ENCODE measurements at places on chromosomes 7 and 10.

DNA sequence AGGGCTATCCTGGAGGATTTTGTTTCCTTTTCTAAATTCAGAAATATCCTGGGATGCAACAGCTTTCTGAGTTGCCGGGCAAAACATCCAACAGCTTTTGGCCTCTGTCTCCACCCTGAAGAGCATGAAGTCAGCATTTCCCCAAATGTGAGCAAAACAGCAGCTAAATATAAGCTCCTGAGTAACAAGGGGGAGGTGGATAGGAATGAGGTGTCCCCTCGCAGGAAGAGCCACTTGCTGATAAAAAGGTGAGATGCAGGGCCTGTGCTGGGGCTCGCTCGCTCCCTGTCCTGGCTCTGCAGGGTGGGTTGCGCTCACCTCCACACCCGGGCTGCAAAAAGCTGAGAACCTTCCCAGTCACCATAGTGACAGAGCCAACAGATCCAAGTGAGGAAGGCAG, 264.3 kb downstream of the ZEB1 start:
- no peak for DNase-seq

DNA sequence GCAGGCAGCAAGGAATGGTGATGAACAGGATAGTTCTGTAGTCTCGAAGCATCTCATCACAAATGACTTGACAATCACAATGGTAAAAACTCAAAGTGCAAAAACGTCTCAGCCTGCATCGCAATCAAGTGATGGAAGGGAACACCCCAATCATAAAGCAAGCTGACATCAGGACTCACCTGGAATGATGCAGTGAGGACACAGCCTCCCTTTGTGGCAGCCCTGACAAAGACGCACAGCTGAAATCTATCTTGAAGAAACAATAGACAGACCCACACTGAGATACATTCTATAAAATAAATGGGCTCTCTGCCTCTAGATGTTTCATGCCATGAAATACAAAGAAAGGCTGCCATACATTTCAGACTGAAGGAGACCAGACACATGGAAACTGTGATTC, 748.0 kb upstream of the IGFBP3 start:
- DNase-seq, result no peak

DNA sequence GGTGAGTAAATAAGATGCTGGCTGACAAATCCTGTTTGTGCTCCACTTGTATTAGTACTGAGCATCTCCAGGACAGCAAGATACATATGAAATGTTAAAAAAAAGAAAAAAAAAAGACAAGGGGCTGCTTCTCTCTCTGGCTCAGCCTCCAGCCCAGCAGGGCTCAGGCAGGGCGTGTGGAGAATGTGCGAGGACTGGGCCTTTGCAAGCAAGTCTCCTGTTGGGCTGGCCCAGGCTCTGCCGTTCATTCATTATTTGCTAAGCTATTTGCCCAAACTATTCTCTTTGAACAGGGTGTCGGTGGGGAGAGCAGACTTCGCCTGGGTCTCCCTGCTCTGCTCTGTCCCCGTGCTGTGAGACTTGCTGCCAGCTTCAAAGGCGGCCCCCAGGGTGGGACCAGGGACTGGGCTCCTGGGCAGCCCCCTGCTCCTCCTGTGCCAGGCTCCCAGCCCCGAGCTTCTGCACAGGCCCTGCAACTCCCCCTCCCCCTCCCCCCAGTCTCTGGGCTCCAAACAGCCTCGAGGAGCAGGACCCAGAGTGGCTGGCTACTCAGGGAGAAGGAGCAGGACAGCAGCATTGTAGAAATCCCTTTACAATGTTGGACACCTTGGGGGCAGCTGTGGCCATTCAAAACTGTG, 25.6 kb upstream of the MGMT start:
- no peak for DNase-seq

- DNase-seq, result no peak
Measured at GRCh38 chr10:70940834-70941568, 52.6 kb upstream of the PCBD1 start.

DNA sequence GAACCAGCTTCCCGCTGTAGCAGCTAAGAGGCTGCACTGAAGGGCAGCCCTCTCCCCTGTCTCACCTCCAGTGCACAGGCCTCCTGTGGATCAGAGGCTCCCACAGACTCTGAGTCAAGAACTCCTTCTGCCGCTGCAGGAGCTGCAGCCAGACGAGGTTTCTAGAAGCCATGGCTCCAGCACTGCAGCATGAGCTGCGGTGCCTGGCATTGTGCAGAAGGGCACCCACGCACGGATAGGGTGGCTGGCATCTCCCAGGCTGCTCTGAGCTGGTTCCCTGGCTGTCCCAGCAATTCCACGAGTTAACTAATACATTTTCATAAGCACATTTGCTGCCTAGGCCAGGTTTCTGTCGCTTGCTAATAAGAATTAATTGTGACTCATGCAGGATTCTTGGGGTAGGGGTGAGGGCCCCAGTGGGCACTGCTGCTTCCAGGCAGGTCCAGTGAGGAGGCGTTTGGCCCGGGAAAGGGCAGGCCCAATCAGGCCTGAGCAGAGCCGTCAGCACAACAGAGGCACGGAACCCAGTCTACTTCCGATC, 594.2 kb downstream of the DNAJB6 start:
- no peak for DNase-seq

GRCh38 chr7:128352153-128352537, 8.4 kb upstream of the RBM28 start:
- DNase-seq, result no peak

GRCh38 chr10:107971411-107971810, 806.9 kb upstream of the SORCS1 start:
- no peak for DNase-seq

DNA sequence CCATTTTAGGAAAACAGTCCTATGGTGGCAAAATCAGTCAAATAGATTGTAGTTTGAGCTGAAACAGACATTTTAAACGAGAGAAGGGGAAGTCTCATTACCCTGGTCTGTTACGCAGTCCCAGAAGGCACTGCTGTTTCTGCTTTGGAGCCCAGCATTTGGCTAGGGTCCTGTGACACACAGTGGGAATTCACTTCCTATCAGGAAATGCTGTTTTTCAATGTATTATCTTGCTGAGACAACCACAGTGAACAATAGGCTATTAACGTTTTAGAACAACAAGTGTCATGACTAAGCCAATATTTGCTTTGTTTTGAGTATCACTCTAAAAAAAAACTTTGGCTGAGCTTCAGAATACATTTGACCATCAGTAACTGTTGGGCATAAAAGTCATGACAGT, 74.1 kb downstream of the ADD3 start:
- DNase-seq, result no peak

- no peak for DNase-seq
Measured at GRCh38 chr10:117239051-117239450, 1.9 kb upstream of the SLC18A2 start.

GRCh38 chr7:26668821-26669220, 195.6 kb downstream of the SKAP2 start:
- no peak for DNase-seq

DNA sequence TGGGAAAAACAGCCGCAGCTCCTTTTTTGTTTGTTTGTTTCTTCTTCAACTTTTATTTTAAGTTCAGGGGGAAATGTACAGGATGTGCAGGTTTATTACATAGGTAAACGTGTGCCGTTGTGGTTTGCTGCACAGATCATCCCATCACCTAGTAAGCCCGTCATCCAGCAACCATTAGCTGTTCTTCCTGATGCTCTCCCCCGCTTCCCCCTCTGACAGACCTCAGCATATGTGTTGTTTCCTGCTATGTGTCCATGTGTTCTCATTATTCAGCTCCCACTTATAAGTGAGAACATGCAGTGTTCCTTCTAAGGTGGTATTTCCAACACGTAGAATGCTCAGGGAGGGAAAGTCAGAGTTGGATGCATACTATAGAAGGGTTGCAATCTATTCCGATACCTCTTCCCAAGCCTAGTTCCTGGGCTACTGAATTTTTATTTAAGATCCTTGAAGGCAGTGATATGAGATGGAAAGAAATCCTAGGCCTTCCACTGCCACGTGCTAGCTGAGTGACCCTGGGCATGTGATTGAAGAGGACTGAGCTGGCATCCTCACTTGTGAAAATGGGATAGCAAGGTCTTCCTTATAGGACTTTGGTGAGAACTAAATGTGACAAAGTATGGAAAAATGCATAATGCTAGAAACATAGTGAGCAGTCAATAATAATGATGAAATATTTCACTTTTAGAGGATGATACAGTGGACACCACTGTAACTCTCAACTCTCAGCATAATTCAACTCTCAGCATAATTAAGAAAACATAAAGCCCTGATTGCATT, 278.5 kb downstream of the REEP3 start:
- no peak for DNase-seq

GRCh38 chr7:159099711-159100231, 44.9 kb downstream of the VIPR2 start:
- no peak for DNase-seq

DNA sequence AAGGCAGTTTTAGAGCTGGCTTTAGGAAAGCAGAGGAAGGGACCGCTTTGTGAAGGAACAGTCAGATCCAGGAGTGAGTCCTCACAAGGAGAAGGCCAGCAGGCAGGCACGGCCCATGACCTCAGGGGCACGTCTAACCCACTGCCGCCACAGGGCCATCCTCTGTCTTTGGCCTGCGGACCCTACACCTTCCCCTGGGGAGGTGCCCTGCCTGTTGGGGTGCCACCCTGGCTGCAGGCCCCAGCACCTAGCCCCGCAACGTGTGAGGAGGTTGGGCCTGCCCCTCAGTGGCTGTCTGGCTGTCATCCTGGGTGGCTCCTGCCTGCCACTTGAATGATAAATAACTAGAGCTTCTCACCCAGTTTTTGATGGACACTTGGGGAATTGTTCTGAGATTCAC, 31.0 kb upstream of the TRIM8 start:
- no peak for DNase-seq

DNA sequence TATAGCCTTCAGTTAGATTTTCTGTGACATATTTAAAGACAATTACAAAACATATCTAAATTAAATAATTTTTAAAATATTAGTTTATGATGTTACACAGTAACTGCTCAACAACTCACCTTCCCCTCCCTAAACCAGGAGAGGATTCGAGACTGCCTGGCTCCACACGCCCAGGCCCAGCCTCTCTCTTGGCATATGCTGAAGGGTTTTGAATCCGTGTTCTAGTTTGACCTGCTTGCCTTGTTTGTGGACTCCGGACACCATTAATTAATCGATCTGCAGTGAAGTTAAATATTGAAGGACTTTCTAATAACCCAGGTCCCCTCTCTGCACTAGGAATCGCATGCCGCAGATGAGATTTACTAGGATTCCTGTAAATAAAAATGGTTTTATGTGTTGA, 106.6 kb downstream of the LARP4B start:
- DNase-seq, result no peak

DNA sequence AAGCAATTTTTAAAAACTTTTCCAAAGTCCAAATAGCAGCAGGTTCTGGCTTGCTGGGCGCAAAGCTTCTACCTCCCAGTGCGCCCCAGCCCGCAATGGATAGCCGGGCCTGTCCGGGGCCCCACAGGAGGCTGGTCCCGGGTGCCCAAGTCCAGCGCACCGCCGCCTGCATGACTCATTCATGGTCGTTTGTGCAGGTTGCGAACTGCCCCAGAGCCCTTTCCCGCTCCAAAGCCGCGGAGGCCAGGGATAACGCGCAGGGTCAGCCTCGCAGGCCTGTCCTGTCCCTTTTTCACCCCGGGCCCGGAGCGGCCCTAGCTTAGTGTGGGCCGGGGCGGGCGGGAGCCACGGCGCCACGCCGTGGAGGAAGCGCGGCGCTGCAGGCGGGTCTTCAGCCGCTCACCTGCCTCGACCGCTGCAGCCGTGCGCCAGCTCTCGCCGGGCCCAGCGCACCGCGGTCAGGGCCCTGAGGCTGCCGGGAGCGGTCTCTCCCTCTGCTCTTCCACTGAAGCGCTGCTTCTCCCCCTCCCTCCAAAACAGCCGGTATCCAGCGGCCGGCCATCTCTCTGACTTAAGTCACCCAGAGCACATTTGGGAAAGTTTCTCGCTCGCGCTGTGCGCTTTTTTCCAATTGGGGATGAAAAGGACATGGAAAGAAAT, 1.7 kb upstream of the EGR2 start:
- peak; percentile 62 for DNase-seq

- DNase-seq, result no peak
Measured at GRCh38 chr10:77401683-77402082, 235.9 kb downstream of the KCNMA1 start.

DNA sequence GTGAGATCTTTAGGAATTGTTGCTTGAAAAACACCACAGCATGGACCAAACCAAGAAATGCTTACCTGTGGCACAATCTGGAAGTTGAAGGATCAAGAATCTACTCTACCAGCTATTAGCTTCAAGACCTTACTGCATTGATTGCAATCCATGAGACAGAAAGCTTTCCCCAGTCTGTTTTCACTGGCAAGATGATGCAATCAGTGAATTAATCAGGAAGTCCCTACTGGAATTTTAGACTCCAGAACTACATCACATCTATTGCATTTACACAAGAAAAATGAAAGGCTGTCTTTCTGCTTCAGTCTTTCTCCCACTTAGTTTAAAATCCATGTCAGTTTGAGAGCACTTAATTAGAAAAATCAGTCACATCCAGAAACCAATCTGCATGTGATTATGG, 191.7 kb downstream of the TFEC start:
- no peak for DNase-seq

GRCh38 chr10:43680035-43680434, 31.4 kb upstream of the ZNF32 start:
- no peak for DNase-seq

DNA sequence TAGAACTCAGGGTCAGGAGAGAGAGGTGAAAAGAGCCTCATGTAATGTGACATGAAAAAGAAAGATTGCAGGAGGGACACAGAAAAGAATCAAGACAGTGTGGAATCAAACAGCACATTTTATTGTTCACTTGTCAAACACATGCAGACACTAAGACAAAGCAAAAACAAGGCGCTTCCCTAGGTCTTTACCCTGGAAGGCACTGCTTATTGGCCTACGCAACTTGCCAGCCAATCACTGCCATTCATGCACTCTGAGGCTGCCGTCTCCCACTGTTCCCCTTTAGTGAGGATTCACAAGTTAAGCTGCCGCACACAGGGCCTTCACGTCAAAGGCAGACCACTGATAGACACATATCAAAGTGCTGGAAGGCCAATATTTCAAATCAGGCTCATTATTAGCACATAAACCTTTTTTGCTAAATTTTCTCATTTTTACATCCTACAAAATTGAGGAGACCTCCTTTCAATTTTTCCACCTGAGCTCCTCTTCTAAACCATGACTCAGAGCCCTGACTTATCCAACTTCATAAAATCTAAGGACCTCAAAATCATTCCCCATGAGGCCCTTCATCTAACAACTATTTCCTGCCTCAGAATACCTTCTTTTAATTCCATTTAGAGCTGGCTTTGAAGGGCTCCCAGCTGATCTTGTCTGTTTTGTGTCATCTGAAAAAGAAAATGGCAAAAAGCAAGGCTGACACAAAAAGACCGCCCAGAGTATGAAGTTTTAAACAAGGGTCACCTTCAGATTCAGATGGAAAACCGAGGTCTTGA, 149.4 kb downstream of the CHCHD3 start:
- DNase-seq, result no peak

DNA sequence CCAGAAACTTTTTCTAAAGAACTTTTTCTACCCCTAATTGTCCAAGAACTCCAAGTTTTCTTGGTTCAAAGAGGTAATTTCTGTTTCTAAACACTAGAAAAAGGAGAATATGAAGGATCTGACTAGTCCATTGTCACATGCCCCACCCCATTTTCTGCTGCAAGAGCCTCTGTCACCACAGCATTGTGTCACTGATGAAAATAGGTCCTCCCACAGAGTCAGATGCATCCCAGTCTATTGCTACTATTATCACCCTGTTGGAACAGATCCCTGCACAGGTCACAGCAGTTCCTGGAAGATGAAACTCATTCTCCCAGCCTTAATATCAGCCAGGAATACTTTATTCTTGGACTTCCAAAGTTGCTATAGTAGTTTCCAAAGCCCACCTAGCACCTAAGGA, 7.5 kb upstream of the CFTR start:
- DNase-seq, result no peak

GRCh38 chr10:118818621-118819221, 64.0 kb upstream of the CACUL1 start:
- DNase-seq, result no peak

GRCh38 chr10:84173501-84173929, at the start of gene GPR15LG:
GPR15LG (plus strand) TSS chr10:84173801; CDS start chr10:84173852, 51 bp downstream.
- DNase-seq, result no peak
